ENCODE measurements at places on chromosomes 1 and 21. TPM values are rescaled to one million over a fixed set of nuclear protein-coding genes. Genes with fewer than 3 reads are reported as not detected.
A peak's percentile ranks its signal among the peaks of the same experiment; 100 is the strongest.

DNA sequence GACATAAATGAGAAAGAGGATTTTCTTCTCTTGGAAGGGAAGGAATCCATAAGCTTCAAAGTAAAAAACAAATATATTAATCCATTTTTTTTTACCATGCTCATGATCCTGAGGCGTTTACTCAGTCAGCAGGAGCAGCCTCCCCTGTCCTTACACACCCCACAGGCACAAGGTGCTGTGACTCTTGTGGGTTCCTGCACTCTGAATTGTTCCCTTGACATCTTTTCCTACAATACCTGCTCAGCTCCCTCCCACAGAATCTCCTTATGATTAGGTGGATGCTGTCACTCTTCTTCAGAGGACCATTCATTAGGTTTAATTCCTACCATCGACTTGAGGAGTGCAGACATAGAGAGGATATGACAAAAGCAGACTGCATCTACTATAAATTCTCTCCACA is 10.1 kb upstream of the PSRC1 start:
- DNase-seq: no peak

DNA sequence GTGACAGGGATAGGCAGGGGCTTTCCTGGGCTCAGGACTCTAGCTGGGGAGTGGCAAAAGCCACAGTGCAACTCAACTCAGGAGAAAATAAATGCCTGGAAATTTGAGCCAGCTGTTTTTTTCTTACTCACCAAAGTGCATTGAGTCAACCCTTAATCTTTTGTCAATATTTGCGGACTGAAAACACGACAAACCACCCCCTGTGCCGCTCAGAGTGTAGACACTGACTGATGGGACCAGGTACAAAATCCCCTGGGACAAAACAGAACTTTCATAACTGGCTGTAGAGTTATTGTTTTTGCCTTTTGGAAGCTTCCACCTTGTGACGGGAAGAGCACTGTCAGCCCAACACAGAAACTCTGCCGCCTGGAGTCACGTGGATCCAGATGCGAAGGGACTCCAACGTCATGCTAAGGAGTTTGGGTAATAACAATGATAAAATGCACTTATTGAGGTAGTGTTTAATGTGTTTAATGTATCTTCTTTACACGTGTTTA is 164.6 kb downstream of the PLPP3 start:
- no peak for DNase-seq

GRCh38 chr1:116371752-116372151 is 1.3 kb upstream of the ATP1A1 start:
- no peak for DNase-seq

DNA sequence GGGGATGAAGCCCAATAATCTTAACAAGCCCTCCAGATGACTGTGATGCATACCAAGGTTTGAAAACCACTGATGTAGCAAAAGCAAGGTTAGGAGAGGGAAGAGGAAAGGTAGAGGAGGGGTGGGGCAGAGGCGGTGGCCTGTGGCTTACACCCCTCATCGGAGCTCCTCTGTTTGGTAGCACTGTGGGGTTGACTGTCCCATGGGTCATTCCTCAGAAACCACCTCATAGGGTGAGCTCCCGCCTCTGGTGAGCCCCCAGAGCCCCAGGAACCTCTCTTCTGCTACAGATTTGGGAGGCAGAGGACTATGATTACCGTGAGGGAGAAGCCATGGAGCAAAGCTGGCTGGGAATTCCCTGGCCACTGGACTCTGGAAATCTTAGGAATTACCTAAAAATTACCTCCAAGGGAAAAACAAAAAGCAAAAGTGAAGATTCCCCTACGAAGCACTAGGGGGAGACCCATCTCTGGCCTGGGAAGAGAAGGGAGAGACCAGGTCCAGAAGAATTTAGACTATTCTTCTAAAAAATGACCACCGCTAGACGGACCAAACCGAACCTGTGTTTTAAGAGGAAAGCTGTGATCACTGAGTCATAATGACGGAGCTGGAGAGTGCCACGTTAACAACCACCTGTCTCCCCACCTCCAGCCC is 1.5 kb upstream of the RASSF5 start:
- DNase-seq: no peak

DNA sequence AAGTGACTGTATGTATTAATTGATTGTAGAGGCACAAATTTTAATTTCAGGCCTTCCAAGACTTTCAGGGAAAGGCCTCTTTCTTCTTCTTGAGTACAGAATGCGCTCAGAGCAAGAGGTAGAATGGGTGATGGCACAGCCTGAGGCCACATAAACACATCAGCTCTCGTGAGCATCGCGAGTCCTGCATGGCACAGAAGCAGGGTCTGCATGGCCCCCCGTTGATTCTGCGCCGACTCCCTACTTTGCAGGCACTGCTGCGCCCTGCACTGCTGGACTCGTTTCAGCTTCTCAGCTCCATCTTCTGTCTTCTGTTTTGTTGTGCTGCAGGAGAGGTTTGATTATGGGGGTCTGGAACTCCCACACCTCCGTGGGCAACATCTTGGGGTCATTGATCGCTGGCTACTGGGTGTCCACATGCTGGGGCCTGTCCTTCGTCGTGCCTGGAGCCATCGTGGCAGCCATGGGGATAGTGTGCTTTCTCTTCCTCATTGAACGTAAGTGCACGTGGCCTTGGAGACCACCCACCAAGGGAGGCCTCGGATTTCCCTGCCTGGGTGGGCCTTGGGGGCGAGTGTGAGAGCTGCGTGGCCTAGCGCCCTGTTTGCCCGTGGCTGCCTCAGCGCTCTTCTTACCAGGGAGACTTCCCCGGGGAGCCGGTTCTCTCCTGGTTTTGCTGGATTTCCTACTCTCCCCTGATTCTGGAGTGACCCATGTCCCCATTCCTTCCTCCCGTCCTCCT is 29.6 kb downstream of the SLC37A1 start:
- no peak for DNase-seq

- DNase-seq: no peak
Measured at GRCh38 chr1:36128126-36128904, 3.3 kb upstream of the COL8A2 start.

DNA sequence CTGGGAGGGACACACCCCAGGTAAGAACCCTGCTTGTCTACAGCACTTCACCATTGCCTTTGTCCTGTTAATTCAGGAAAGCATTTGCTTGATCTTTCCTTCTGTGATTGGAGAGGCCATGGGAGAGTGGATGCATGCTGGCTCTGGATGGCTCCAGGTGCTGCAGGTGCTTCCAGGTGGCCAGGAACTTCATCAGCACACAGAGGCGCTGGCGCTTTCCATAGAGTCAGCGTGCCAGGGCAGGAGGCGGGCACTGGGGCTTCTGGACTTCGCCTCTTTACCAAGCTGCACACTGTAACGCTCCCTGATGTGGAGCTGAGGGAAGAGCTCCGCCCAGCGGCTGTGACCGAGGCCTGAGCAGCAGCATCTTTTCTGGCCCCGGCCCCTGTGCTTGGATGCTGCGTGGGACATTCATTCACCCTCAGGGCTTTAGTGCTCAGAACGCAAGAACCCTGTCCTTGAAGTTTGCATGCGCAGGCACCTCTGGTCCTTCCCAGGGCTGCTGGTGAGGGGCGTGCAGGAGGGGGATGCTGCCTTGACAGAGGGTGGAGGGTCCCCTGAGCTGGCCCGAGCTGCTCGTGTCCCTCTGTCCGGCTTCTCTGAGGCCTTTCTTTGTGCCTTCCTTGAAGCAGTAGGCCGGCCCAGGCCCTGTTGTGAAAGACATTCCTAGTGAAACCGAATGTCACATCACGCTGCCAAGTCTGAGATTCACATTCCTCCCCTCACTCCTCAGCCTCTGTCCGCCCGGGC is 1.6 kb upstream of the MX2 start:
- DNase-seq: peak; percentile 36

- no peak for DNase-seq
Measured at GRCh38 chr1:229017091-229017490, 253.8 kb upstream of the RAB4A start.

DNA sequence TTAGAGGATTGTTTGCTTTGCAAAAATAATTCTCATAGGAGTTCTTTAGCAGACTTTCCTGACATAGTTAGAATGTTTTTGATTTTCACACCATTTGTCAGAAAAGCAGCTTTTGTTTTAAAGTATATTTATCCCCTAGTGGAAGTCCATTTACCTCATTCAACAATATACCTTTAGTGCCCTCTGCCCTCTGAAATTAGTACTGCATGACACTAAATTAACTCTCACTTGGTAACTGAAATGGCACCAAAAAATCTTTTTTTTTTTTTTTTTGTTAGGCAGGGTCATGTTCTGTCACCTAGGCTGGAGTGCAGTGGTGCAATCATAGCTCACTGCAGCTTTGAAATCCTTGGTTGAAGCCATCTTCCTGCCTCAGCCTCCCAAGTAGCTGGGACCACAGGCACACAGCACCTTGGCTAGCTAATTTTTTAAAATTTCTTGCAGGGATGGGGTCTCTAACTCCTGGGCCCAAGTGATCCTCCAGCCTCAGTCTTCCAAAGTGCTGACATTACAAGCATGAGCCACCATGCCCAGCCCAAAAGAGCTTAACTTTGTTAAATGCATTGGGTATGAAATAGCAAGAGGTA is 13.6 kb downstream of the LRRC42 start:
- DNase-seq: no peak

DNA sequence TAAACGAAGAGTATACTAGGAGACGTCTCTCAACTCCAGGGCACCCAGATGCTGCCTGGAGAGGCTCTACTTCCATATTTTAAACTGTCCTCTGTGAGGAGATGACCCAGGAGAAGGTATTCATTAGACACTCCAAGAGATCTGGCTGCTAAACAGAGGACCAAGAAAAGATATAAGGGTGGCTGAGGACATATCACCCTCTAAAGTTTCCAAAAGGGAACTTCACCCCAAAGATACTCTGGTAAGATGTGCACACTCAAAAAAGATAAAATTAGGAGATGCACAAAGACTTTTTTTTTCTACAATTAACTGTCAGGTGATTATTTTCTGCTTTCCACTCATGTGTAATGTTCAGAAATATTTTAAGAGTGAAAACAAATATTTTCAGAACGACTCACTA is 1.4 kb downstream of the ZNF670 start:
- DNase-seq: no peak

DNA sequence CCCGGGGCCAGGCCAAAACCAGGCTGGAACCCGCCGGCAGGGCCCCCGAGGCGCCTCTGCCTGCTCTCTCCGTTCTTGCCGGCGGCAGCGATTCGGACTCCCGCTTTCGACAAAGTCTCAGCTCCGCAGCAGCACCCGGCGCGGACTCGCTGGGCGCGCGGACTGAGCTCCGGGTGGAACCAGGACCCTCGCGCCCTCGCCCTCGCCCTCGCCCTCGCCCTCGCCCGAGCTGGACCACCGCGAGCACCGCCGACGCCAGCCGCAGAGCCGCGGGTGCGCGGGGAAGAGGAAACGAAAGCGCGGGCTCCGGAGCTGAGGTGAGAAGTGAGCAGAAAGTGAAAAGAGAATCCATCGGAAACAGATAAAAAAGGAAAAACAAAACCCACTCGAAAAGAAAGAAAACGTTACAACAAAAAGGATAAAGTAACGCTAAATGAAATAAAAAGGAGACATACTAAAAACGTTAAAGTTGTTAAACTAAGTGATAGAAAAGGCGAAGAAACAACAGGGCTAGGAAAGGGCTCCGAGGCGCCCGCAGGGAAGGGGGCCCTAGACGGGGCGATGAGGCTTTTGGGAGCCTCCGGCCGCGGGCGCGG is 64.9 kb downstream of the MEF2D start:
- DNase-seq: no peak

DNA sequence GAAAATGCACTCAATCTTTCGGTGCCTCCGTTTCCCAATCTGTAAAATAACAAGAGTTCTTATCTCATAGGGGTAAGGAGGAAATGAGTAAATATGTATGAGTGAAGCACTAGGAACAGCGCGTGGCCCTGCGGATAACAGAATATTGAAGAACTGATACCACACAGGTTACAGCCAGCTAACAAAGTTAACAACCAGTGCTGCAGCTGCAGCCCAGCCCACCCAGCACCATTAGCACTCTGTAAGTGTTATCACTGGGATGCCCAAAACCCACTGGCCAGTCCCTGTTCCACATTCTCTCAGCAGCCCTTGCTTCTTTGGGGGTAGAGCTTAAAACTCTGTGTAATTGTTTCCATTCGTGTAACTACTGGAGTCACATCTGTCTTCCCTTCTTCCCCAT is 89.5 kb downstream of the VWA5B1 start:
- DNase-seq: no peak

DNA sequence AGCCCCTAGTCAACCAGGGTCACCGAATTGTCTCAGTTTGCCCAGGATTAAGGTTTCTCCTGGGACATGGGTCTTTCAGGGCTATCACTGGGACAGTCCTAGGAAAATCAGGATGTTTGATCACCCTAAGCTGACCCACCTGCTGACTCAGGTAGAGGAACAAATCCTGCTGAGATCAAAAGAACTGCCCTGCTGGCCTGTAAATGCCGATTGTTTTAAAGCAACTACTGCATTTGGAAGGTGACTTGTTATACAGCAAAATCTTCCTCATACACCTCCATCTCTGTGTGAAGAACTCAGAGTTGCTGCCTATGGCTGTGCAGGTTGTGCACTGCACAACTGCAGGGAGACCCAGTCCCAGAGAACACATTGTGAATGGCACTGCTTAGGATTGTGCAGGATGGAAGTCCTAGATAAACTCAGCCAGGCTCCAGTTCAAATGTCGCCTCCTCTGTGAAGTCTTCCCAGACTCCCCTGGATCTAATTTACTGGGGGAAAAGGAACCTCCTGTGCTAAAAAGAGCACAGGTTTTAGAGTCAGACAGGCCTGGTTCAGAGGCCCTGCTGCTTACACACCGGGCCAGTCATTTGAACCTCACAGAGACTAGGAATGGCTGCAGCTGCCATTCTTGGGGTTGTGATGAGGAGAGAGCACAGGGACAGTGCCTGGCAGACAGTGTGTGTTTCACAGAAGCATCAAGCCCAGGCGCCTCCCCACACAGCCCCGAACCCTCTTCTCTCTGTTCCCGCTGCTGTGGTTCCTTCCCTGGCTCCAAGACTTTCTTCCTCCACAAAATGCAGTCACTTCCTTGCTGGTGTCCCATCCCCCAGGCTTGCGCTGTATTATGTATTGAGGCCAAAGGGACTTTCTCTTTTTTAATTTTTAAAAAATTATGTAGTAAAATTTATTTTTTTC is 23.2 kb upstream of the LRP8 start:
- DNase-seq: no peak

Gene TFF1
- not detected for polyA plus RNA-seq

Gene CYP4A22
- polyA plus RNA-seq: 0.13 TPM

Gene HSD11B1
- polyA plus RNA-seq: not detected

Gene TRIM45
- 19.6 TPM for polyA plus RNA-seq

Gene TCEA3
- 430 TPM for polyA plus RNA-seq

Gene TACSTD2
- polyA plus RNA-seq: 1.4 TPM

Gene EPHA2
- 8.9 TPM for polyA plus RNA-seq

Gene UQCRHL
- 1.6 TPM for polyA plus RNA-seq

Measured in hindlimb muscle (tissue), 1 donor.